ENCODE measurements at places on chromosomes 7 and 10. TPM values are rescaled to one million over a fixed set of nuclear protein-coding genes. Genes with fewer than 3 reads are reported as not detected.

The THSD7A gene
- 46.4 TPM for total RNA-seq

The ADAP1 gene
- total RNA-seq, result 11.3 TPM

The SPACDR gene
- total RNA-seq, result not detected

The CCDC71L gene
- 8.6 TPM for total RNA-seq

The PTPN20 gene
- 10.0 TPM for total RNA-seq

The PROSER2 gene
- total RNA-seq, result 7.4 TPM

The ADIRF gene
- total RNA-seq, result 10.1 TPM

The ZNF248 gene
- 59.9 TPM for total RNA-seq

The CTTNBP2 gene
- 19.7 TPM for total RNA-seq

The EIF5AL1 gene
- 0.11 TPM for total RNA-seq

The SPDYE8 gene
- total RNA-seq, result not detected

The ADCYAP1R1 gene
- total RNA-seq, result 8.5 TPM

The SLC13A1 gene
- not detected for total RNA-seq

The INMT gene
- 3.2 TPM for total RNA-seq

The CFAP58 gene
- total RNA-seq, result 1.5 TPM

The ZNF239 gene
- total RNA-seq, result 11.5 TPM

The ICA1 gene
- total RNA-seq, result 12.9 TPM

The SORCS1 gene
- 66.1 TPM for total RNA-seq

The POP7 gene
- 25.2 TPM for total RNA-seq

The TMEM273 gene
- total RNA-seq, result 11.9 TPM

The HABP2 gene
- not detected for total RNA-seq

The RPEL1 gene
- total RNA-seq, result not detected

The SLC29A4 gene
- 24.8 TPM for total RNA-seq

The TMEM139 gene
- total RNA-seq, result 3.6 TPM

The IL15RA gene
- 3.2 TPM for total RNA-seq

The MKX gene
- 13.1 TPM for total RNA-seq

The CALHM1 gene
- total RNA-seq, result not detected

The MRC1 gene
- 9.5 TPM for total RNA-seq

The SPDYE2 gene
- total RNA-seq, result 0.27 TPM

The ABHD11 gene
- 17.5 TPM for total RNA-seq

The RTKN2 gene
- total RNA-seq, result 13.4 TPM

The CNPY1 gene
- total RNA-seq, result not detected

The CDH23 gene
- 75.4 TPM for total RNA-seq

The GGCT gene
- 21.2 TPM for total RNA-seq

The SAMD8 gene
- total RNA-seq, result 55.9 TPM

The ITGB8 gene
- total RNA-seq, result 148 TPM

The PDK4 gene
- 8.9 TPM for total RNA-seq

The PRR15 gene
- not detected for total RNA-seq

The NRAP gene
- total RNA-seq, result 13.0 TPM

The CLCN1 gene
- 0.22 TPM for total RNA-seq

The ASL gene
- total RNA-seq, result 14.7 TPM

The ZNF282 gene
- total RNA-seq, result 35.6 TPM

The RPA3 gene
- total RNA-seq, result 21.8 TPM

The TAS2R3 gene
- total RNA-seq, result 4.2 TPM

The POU6F2 gene
- total RNA-seq, result 3.7 TPM

The IL2RA gene
- 0.44 TPM for total RNA-seq

Measured in camera-type eye (tissue), 1 donor.